Common myeloid progenitor, CD34-positive (primary cell): ENCODE measurements at places on chromosomes 3 and 15.

DNA sequence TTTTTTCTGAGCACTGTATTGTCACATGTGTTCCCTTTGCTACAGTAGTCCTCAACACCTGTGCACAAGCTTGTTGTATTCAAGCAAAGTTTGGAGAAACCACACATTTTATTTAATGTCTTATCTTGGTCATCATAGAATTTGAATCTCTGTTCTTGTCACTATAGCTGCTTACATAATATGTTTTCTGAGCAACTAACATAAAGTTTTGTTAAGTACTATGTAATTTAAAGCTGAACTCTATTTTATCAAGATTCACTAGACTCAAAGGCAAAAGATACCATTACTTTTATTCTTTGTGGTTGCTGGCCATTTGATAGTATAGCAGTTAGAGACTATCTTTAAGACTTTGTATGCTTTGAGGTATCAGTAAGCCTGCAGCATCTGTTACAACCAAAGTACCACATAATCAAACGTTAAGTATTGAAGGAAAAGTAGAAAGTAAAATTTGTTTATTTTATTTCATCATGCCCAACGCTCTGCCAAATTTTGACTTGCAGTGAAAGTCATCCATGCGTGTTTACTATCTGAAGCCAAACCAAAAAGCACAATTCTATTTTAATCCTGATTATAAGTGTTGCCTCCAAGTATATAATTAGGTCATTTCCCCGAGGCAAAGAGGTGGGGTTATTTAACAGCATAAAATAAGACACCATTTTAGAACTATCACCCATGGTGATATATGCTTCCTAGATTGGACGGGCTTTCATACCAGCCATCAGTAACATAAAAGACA lies 10.3 kb upstream of the ABHD10 start:
- no peak for DNase-seq

GRCh38 chr3:15743587-15744009 lies 54.2 kb downstream of the ANKRD28 start:
- no peak for DNase-seq

DNA sequence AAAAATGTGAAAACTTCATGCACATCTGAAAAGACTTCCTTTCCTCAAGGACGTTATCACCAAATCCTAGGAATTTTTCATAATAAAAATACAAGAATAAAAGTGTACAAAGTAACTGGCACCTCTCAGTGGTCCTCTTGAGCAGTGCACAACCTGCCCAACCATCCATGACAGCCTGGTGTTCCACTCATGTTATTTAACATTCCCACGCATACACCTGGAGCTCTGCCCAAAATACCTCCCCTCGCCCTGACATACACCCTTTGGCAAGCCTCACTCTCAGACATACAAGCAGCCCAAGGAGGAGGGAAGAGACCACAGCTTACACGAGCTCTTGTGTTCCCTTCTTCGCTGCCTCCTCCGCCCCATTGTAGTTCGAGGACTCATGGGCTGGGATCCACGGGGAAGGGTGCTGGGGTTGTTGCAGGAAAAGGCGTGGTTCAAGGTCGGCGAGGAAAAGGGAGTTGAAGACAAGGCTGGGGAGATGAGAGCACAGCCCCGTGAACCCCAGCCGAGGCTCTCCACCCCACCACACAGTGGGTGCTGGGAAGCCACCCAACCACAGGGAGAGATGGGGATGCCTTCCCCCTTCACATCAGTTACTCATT lies 23.3 kb downstream of the GRIP2 start:
- DNase-seq = no peak

GRCh38 chr15:74050127-74050526 lies 32.2 kb downstream of the GOLGA6A start:
- DNase-seq = no peak

- no peak for DNase-seq
Observed at GRCh38 chr3:121481106-121481880, 64.5 kb downstream of the POLQ start.

DNA sequence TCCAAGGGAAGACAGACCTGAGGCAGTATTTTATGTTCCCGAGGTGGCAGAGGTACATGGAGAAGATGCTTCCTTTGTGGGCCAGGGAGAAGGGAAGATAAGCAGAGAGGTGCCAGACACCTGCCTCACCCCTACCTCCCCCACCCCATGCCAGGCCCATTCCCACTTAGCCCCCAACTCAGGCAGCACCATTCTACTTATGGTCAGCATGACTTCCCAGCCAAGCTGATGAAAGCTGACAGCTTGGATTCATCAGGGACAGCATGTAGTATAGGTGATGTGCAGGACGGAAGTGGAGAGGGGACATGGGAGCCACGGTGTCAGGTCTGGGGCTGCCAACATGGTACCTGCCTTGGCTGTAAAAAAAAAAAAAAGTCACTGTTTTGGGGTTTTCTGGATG lies 57.5 kb upstream of the CSPG4 start:
- no peak for DNase-seq

DNA sequence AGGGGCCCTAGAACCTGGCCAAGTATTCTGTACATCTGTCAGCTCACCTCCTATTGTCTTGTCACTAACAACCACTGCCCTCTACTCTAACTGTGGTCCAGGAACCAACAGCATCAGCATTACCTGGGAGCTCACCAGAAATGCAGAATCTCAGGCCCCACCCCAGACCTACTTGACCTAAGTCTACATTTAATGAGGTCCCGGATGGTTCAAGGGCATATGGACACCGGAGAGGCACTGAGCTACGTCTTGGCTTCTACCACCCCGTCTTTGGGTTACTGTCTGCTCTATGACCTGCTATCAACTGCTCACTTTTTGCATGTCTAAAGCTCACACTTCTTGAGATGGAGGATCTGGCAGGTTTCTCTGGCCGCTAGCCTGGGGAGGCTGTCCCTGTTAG lies 8.1 kb downstream of the GALNT15 start:
- DNase-seq = no peak

- DNase-seq = no peak
Observed at GRCh38 chr15:71733122-71733521, 77.2 kb upstream of the NR2E3 start.

DNA sequence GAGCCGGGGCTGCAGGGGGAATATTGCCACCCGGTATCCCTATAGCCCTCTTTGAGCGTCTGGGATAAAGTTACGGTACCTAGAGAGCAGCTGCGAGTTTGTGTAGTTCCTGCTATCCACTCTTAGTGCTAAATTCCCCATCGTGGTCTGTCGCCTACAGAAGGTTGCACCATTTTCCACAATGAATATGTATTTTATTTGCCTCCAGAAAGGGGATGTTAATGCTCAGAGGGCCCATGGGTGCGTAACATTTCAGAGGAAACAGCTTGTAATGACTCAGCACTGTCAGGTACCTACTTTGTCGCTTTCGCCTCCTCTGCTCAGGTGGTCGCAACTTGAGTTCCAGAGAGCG lies 1.1 kb downstream of the SLCO3A1 start:
- peak; percentile 97 for DNase-seq
